ENCODE measurements at places on chromosomes 11 and 22.

DNA sequence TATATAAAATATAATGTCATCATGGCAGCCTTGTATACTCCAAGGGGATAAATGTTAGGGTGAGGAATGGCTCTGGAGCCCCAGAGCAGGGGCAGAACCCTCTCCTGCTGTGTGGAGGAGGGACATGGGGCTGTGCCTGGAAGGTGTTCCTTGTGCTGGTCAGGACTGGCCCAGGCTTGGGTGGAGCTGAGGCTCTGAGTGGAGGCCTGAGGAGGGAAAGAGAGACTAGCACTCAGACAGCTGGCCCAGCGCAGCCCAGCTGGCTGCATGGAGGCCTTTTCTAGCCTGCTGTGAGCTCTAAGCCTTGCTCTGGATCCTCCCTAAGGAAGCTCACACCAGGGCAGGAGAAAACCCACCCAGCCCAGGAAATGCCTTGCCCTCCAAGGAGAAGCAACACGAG lies 113.5 kb downstream of the RRAS2 start:
- DNase-seq: no peak

DNA sequence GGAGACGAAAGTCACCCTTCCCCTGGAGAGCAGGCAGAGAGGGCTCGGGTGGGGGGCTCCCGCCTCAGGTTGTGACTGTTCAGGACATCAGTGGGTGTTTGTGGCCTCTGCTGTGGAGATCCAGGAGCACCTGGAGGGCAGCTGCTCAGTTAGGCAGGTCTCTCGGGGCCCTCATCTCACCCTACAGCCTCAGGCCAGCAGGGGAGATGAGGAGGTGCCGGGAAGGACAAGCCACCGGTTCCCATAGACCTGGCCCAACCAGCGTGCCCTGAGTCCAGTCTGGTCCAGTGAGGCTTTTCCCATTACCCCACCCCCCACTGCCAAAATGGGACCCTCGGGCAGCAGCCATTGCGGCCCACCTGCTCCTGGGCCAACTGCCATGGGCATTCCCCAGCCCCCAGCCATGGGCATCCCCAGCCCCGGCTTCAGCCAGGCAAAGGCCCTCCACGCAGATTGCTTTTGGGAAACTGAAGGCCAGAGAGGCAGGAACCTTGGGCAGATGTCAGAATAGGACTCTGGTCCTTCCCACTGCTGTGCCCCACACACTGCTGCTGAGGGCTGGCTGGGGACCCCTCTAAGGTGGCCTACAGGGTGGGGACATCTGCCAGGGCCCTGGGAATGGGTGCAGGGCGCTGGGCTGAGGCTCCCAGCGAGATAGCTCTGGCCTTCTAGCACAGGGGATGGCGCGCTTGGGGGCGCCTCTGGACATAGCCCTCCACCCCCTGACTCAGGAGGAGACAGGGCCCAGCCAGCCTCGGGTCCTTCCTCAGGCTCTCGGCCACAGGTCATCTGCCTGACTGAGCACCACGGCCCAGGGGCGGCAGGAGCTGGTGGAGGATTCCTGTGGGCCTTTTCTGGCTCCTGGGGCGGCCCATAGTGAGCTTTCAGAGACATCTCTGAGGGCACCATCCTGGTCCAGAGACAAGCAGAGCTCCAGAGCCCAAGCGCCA lies 4.8 kb downstream of the PIM3 start:
- DNase-seq: no peak

GRCh38 chr11:131760091-131761061 lies 390.0 kb downstream of the NTM start:
- DNase-seq: no peak

DNA sequence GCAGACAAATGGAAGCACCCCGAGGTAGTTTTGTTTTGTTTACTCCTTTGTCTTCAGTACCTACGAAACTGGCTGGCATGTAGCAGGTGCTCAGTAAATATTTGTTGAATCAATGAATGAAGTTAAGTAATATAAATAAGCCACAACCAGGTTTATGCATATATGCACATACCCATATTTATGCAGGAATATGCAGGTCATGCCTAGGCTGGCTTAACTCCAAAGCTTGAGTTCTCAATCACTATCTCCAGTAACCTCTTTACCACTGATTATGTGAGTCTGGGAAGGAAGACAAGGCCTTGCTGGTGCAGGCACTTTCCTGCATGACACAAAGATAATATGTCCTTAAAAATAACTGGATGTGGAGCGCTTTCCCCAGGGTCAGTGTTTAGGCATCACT lies 27.5 kb downstream of the ARL14EP start:
- no peak for DNase-seq

DNA sequence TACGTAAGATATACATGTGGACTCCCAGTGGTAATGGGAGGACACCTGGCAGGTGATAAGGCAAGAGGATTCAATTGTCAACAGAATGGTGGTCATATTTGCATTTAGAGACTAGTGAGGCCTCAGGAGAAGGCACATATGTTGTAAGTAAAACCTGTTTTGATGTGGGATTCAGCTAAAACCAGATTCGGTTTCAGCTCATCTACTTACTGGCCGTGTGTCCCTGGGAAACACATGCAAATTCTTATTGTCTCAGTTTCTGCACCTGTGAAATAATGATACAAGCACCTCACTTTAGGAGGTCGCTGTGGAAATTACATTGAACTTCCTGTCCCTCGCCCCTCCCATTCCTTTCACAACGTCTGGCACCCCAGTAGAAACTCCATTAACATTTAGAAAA lies 78.9 kb upstream of the FIBIN start:
- DNase-seq: no peak

- DNase-seq: no peak
Measured at GRCh38 chr11:121237686-121238658, 54.6 kb upstream of the SC5D start.

GRCh38 chr11:125445731-125446130 lies 50.3 kb downstream of the FEZ1 start:
- no peak for DNase-seq

DNA sequence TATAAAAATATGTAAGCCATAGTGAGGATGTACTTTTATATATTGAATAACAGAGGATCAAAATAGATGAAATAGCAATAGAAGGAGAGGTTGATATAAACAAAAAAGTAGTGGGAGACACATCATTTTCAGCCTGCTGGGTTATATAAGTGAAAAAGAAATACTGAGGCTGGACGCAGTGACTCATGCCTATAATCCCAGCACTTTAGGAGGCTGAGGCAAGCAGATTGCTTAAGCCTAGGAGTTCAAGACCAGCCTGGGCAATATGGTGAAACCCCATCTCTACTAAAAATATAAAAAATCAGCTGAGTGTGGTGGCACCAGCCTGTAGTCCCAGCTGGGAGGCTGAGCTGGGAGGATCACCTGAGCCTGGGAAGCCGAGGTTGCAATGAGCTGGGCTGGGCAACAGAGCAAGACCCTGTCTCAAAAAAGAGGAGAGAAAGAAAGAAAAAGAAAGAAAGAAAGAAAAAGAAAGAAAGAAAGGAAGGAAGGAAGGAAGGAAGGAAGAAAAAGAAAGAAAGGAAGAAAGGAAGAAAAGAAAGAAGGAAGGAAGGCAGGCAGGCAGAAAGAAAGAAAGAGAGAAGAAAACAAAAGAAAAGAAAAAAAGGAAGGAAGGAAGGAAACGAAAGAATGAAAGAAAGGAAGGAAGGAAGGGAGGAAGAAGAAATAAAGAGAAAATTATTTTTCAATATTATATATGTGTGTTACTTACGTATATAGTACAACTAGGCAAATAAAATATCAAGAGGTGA lies 7.0 kb upstream of the P2RY2 start:
- DNase-seq: no peak

GRCh38 chr22:39388261-39389011 lies 11.1 kb upstream of the TAB1 start:
- DNase-seq: peak; percentile 45

DNA sequence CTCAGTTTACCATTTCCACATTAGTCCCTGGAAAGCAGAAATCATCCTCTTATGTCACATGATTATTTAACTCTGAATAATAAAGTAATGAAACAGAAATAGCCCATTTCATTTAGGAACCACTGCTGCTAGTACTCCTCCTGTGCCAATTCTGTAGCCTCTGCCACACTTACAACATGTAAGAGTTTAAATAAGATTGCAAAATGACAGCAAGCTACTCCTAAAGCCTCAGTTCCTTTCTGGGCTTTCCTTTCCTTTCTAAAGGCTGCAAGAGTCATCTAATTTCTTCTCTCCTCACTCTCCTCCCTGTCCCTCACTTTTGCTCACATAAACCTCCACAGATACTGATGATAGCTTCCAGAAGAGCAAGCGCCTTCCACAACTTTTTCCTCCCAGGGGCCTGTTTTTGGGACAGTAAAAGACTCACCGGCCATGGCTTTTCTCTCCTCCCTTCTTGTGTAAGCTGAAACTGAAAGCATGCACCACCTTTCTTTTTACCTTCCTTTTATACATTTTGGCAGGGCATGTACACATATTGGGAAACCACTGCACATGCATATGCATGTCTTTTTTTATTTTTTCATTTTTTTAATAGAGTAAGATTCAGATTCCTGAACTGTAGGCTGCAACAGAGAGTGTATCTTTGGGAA lies 38.5 kb downstream of the CARD18 start:
- DNase-seq: no peak

GRCh38 chr11:6717426-6717825 lies 34.3 kb upstream of the MRPL17 start:
- no peak for DNase-seq

- no peak for DNase-seq
Measured at GRCh38 chr11:68016161-68016903, 6.2 kb downstream of the ALDH3B1 start.

Data from stimulated activated CD8-positive, alpha-beta memory T cell treated with anti-CD3 and anti-CD28 coated beads, Interleukin-4, amount 100 ng/mL, for 1 hour (primary cell).